Left kidney (tissue), 8 donors: ENCODE measurements at places on chromosomes 7 and 10.

DNA sequence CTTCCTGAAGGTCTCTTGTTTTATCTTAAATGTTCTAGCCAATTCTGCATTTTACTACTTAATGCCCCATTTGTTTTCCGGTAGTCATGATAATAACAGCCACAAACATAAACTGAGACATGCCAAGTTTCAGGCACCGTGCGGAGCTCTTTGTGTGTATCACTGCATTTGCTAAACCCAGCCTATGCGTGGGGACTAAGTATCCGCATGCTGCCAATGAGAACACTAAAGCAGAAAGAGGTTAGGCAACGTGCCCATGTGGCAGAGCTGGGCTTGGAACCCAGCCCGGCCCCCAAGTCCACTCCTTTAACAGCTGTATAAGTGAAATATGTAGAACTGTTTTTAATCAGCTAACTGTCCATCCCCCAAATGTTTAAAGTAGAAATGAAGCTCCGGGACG lies 54.1 kb downstream of the SLIT1 start:
- DNase-seq = no peak

- DNase-seq = no peak
Measured at GRCh38 chr7:69504733-69505420, 93.4 kb upstream of the AUTS2 start.

- no peak for DNase-seq
Measured at GRCh38 chr7:111676811-111677210, 114.5 kb upstream of the IMMP2L start.

DNA sequence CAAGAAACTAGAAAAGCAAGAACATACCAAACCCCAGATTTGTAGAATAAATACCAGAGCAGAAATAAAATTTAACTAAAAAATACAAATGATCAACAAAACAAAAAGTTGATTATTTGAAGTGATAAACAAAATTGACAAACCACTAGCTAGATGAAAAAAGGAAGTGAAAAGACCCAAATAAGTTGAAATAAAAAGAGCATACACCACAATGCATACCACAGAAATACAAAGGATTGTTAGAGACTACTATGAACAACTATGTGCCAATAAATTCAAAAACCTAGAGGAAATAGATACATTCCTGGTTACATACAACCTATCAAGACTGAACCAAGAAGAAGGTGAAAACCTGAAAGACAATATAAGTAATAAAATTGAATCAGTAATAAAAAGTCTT lies 333.4 kb downstream of the SH2D4B start:
- no peak for DNase-seq

GRCh38 chr7:48041653-48041970 lies 6.3 kb downstream of the C7orf57 start:
- DNase-seq = no peak

DNA sequence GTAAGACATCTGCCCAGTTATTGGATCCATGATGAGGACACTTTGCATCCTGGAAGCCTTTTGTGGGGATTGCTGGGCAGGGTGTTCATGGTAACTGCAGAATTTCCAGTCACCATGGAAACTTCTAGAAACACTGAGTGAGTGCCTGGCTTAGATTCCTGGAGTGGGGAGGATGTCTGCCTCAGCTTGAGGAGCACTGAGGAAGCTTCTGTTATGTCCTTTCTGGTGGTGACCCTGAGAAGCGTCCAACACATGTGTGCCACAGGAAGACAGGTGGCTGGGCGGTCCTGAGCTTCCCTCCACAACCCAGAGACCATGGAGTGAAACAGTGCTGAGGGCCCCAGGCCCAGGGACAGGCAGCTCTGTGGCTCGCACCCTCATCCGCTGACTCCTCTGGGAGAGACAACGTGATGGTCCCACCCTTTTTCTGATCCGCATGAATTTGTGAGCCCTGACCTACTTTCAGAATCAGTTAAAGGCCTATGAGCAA lies 191.8 kb upstream of the CXCL12 start:
- DNase-seq = no peak

- no peak for DNase-seq
Measured at GRCh38 chr7:80772347-80772993, 134.0 kb downstream of the CD36 start.

- DNase-seq = peak; percentile 68
Measured at GRCh38 chr7:32204361-32205018, 134.3 kb upstream of the PDE1C start.

DNA sequence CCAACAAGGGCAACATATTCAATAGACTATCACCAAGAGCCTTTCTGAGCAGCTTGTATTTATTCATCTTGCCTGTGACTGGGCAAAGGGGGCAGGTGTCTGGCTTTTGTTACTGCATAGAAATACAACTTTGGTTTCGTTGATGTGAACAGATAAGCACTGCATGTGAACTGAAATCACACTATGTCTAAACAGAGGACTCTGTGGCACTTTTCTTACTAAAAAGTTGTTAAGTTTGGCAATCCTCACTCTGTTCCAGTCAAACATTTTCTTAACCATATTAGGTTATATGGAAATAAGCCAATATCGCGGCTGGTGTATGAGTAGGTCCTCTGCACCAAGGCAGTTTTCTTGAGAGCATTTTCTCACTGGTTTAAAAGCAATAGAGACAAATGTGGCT lies 48.5 kb downstream of the CALD1 start:
- DNase-seq = no peak

DNA sequence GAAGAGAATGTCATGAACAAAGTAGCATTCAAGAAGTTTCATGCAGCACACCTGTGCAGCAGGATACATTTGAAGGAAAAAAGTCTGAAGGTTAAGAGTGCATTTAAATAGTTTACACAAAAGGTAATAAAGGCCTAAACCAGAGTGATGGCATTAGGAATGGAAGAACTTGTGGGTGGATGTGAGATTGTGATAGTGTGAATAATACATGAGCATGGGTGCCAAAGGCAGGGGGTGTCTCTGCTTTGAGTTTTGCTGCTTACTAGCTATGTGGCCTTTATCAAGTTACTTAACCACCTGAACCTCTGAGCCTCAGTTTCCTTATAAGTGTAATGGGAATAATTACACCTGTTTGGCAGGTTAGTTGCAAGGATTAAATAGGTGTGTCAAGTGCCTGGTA lies 21.0 kb downstream of the AGK start:
- no peak for DNase-seq

- DNase-seq = no peak
Measured at GRCh38 chr10:101856626-101857025, 13.0 kb upstream of the KCNIP2 start.

DNA sequence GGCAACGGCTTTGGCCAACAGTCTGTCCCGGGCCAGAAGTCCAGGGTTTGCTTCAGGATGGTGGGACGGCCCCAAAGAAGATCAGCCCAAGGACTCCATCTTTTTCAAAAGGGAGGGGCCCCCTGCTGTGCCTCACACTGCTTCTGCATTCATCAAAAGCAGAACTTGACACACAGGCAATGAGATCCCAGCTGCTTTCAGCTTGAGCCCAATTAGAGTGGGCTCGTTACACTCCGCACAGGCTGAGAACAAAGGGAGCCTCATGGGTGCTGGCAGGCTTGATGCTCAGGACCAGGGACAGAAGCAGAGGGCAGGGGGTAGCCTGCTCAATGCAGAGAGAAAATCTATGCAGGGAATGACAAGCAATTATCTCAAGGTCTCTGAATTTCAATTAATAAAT lies 45.5 kb downstream of the VOPP1 start:
- no peak for DNase-seq

GRCh38 chr10:79063661-79064492 lies 4.9 kb upstream of the ZMIZ1 start:
- no peak for DNase-seq

GRCh38 chr10:124694481-124695220 lies 49.5 kb downstream of the FAM53B start:
- DNase-seq = no peak

- no peak for DNase-seq
Measured at GRCh38 chr7:1669064-1669951, 769 bp upstream of the ELFN1 start.

GRCh38 chr7:131011976-131012375 lies 278.0 kb upstream of the KLF14 start:
- DNase-seq = no peak

DNA sequence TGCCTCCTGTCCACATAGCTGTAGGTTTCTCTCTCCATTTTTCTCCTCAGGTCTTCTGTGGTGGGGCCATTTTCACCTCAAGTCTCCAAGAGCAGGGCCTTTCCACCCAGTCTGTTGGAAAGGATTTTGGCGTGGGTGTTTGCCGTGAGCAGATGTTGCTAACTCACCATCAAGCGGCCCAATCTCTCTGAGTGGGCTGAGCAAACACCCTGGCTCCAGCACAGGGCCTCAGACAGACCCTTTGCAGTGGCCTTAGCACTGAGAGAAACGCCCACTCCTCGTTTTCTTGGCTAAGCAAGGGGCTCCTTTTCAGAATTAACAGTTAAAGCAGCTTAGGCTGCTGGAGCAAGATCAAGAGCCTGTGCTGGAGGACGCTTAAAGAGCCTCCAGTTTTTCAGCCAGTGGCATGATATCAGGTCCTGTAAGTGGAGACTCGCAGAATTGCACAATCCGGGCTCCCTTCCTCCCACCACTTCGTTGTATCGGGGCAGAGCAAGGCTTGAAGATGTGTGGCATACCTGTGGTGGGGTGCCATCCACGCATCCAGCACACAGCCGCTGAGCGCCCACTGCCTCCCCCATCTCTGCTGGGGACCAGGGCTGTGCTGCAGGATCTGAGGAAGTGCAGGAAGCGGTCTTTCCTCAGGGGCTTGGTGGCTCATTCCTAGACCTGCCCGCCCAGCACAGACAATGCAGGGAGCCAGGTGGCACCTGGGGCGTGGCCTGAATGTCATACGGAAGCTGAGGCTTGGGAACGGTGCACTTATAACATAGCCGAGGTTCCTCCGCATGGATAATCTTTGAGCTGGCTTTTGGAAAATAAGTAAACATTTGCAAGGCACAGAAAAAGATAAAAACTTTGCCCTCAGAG lies 142.7 kb downstream of the ADARB2 start:
- no peak for DNase-seq

DNA sequence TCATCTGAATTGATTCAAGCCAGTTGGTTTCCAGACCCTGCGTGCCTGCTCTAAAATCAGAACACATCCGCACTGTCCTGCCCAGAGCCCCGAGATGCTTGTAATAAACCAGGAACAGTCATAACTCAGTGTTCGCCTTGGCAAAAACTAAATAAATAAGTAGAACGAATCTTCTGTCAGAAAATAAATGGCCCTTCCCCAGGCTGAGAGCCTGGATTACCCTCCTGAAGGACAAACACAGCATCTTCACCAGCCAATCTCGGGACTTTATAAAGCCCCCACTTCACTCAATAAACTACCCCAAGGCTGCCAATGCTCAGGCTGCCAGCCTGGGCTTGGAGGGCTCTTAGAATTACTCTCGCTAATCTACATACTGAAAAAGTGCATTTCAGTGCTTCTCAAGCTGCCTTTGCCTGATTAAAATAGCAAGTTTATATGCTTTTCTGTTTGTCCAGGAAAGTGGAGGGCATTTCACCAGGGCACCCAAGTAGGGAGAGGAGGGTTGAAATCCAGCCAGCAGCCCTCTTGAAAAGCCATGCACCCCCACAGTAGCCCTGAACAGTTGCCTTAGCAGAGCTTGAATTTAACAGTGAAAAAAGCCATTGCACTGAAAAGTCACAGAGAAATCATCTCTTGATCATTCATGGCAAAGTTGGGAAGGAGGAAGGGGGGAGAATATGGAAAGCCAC lies 136.6 kb downstream of the CALN1 start:
- DNase-seq = no peak

DNA sequence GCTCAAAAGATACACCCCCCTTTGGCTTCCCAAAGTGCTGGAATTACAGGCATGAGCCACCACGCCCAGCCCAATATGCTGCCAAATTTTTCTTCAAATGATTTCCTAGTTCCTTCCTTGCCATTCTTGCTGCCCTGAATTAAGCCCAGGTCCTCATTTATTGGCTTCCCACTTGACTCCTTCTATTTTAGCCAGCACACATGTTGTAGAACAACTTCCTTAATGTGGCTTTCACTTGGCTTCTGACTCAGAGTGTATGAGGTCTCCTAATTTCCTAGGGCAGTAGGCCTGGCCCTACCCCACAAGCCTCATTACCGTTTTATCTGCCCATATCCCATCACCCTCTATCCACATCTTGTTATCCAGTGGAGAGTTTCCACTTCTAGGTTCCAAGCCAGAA lies 21.8 kb upstream of the HIPK2 start:
- DNase-seq = no peak

GRCh38 chr7:74399006-74399405 lies 54.7 kb upstream of the GTF2IRD1 start:
- DNase-seq = no peak

- no peak for DNase-seq
Measured at GRCh38 chr10:133231946-133232574, 2.0 kb downstream of the UTF1 start.

- DNase-seq = no peak
Measured at GRCh38 chr10:119737823-119738222, 12.0 kb downstream of the INPP5F start.

- DNase-seq = no peak
Measured at GRCh38 chr7:148204639-148205304, 385.8 kb upstream of the C7orf33 start.

- no peak for DNase-seq
Measured at GRCh38 chr7:16515785-16516685, 10.6 kb upstream of the LRRC72 start.

- no peak for DNase-seq
Measured at GRCh38 chr7:80603940-80604339, 34.5 kb upstream of the CD36 start.

- no peak for DNase-seq
Measured at GRCh38 chr10:132264966-132265889, 42.5 kb downstream of the STK32C start.

DNA sequence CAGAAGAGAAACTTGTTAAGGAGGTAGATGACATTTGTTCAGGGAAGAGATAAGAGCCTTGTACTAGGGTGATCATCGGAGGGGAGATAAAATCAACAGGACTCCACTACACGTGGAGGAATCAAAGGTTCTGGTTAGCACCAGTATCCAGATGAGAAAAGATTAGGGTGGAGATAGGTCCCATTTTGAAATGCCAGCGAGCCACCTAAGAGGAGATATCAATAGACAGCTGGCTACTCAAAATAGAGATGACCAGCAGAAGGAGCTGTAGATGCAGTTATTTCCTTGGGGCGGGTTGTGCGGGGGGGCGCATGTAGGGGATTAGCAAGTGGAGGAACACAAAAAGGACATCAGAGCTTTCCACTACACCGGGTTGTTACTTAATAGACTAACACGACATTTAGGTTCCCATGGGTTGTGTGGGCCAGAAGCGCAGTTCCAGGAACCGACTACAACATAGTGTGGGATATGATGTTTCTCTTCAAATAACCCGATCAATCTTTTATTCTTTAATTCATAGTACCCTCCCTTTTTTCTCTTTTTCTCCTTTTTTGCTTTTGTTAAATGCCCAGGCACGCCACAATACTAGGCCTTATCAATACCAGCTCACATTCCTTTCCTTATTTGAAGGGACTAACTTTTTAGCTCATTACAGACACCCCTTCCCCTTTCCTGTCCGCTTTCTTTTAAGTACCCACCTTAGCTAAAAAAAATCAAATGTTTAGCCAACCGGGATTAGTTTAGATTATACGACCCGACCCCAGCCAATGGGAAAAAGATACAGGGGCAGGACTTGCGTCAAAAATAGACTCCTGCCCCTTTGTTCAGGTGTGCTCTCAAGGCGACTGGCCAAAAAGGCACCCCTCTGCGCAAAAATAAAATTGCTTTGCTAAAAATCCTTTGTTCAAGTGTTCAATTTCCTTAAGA lies 2.0 kb upstream of the KIF11 start:
- peak; percentile 40 for DNase-seq
